ENCODE measurements at places on chromosomes 13 and 19.

DNA sequence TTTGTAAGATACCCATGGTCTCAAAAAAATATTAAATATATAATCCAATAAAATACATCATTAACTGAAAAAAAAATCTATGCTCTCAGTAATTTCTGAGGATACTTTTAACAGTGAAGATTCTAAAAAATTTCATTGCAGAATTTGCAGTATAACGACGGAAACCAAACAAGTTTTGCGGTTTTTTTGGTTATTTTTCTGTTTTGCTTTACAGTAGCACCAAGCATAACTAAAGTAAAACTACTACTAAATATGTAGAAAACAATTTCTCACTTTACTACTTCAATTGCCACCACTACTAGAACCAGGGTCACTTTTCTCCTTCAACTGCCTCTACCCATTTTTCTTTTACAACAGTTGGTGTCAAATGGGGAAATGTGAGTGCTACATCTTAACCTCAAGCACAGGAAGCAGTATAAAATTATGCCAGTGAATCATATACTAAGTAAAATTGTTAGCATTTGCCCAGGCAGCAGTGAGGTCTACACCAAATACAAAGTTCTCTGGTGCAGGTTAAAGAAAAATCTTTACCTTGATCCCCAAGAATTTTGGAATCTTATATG is 24.1 kb downstream of the MICU2 start:
- no peak for DNase-seq

- DNase-seq = no peak
These were observed 1.3 kb downstream of the ALOX5AP start for GRCh38 chr13:30736461-30737320.

DNA sequence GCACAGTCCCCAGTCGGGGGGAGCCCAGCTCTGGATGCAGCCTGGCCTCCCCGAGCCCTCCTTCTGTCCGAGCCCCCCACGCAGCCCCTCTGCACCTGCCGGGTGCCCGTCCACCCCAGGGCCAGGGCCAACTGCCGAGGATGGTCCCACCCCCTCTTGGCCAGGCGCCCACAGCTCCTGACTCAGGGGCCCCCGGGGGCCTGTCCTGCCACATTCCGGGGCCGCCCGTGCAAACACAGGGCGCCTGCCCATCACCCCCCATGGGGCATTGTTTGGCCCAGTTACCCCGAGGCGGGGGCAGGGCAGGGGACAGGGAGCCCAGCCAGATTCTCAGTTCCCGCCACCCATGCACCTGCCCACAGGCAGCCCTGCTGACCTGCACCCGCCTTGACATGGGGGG is 5.3 kb upstream of the TCF3 start:
- no peak for DNase-seq

- DNase-seq = no peak
These were observed 421.1 kb downstream of the FGF9 start for GRCh38 chr13:22091971-22092300.

- peak; percentile 18 for DNase-seq
These were observed 27.4 kb upstream of the DCLK1 start for GRCh38 chr13:36158611-36159010.

DNA sequence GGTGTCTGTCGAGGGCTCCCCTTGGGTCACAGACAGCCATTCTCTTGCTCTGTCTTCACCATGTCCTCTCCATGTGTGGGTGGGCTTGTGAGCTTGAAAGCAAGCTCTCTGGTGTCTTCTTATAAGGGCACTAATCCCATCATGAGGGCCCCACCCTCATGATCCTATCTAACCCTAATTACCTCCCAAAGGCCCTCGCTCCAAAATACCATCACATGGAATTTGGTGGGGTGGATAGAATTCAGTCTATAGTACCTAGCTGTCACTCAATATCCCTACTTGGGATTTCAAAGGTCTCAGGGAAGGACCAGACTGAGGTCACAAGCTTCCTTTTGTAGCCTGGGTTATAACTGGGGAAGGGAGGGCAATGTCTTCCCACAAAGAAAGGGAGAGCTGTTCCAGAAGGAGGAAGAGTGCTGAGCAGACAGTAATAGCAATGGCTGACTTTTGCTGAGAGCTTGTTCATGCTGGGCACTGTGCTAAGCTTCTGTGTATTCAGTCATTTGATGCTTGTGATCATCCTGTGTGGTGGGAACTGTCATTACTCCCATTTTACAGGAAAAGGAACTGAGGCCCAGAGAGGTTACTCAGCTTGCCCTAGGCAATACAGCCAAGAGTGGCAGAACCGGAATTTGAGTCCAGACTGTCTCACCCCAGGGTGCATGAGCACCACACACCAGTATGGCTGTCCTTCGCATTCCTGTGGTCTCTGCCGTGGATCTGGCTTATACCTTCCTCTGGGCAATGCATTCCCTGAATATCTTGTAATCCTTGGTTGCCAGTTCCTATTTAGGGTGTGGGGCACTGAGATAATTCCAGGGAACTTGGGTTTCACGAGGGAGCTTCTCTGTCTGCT is 8.2 kb downstream of the FXYD5 start:
- DNase-seq = peak; percentile 30

- DNase-seq = no peak
These were observed 24.6 kb downstream of the BICRA start for GRCh38 chr19:47633517-47633916.

DNA sequence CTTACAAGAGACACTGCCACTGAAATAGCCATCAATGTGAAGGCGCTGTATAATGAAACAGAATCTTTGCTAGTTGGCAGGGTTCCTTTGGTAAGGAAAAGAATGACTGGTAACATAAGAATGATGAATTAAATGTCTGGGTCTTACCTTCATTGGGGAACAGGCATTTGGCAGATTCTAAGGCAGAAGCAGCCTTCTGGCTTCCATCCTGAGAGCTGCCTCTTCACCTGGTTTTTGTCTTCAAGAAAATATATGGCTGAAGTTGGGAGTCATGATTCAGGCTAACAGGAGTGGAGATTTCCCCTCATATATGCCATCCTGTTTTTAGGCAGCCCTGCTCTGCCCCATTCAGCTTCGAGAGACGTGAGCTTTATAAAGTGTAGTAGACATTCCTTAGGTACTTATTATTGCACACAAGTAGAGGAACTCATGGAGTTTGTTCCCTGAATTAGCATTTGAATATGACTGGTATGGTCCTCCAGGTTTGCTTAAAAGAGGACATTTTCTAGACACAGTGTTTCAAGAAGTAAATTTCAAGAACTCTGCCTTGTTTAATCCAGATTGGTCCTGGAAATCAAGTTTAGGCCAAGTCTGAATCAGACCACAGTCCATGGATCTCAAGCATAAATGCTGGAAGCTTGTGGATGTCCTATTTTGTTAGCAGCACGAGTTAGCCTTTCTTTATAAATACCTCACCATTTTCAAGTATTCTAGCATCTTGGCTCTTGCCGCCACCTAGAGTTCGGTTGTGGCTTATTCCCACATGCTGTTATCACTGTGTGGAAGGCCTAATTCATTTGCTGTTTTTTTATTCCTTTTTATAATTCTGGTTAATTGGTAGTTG is 56.2 kb upstream of the AKAP11 start:
- peak; percentile 39 for DNase-seq

DNA sequence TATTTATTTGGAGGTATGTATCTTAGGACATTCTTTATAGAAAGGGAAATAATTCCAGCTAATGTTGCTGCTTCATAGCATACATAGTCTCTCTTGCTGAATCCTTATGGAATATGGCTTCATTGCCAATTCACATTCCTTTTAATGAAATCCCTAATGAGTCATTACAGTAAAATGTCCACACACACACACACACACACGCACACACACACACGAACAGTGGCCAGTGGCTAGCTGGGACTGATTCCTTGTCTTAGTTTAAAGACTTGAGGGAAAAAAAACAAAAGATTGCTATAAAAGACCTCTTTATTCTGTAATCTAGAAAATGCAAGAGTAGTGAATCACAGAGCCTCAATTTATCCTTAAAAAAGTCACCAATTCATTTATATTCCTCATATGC is 301.6 kb downstream of the SLITRK6 start:
- peak; percentile 98 for DNase-seq

DNA sequence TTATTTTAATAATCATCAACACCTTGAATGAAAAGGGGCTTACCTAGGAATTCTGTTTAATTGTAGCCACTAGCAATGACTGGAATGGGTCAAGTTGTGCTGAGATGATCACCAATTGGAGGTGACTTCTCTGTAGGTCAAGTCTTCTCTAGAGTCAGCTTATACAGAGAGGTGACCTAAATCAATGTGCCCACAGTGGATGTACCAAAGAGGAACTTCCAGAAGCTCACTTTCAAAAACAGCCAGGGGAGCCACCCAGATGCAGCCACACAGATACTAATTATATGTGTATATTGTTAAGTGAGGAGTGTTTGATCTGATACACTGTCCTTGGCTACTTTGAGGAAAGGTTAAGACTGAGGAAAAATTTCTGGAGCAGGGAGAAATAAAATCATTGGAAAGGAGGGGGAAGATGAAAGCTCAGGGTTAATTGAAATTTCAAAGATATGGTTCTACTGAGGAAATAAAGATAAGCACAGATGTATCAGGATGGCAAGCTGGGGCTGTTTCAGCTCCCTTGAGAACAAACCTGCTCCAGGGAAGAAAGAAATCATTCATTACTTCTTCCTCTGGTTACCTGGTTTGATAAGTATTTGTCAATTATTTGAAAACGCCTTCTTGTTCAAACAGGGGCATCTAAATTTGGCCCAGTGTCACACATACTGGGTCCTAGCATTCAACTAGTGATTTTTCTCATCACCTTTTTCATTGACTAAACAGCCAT is 5.1 kb downstream of the GPR183 start:
- DNase-seq = no peak

DNA sequence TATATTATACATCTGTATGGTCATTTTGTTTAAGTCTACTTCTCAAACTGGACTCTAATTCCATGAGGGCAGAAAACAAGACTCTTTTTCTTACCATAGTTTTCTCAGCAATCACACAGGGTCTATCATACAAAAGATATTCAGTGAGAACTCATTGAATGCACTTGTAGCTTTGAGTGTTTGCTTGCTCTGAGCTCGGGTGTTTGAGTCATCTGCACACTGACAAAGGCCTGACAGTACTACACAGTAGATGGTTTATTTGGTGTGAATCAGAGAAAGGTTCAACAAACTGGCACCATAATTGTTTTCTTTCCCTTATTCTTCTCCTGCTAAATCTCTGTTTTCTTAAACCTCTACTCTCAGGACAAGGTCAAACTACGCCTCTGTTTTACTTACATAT is 586.4 kb downstream of the LMO7 start:
- DNase-seq = no peak

DNA sequence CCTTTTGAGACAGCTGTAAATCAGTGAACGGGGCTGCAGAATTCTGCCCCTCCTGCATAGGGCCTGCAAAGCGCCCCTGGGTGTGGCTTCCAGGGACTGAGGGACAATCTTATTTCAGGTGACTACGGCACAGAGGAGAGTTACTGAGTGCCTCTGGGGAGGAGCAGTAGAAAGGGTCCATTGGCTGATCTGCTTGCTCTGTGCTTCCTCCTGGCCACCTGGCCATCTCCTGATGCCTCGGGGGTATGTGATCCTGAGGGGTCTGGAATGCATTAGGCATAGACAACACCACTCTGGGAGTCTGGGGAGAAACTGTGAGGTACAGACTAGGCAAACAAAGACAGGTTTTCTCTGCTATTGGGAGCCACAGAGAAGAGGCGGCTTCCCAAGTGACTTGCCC is 2.8 kb downstream of the KCTD15 start:
- no peak for DNase-seq

Measured in fibroblast of upper back skin (primary cell).